Psoas muscle (tissue), 8 donors: ENCODE measurements at places on chromosomes 13 and 19. TPM values are rescaled to one million over a fixed set of nuclear protein-coding genes. Genes with fewer than 3 reads are reported as not detected.

Gene CGB7
- 0.46 TPM for total RNA-seq

Gene CEACAM1
- 1.0 TPM for total RNA-seq

Gene PLVAP
- 16.0 TPM for total RNA-seq

Gene PSPN
- total RNA-seq = 1.0 TPM

DNA sequence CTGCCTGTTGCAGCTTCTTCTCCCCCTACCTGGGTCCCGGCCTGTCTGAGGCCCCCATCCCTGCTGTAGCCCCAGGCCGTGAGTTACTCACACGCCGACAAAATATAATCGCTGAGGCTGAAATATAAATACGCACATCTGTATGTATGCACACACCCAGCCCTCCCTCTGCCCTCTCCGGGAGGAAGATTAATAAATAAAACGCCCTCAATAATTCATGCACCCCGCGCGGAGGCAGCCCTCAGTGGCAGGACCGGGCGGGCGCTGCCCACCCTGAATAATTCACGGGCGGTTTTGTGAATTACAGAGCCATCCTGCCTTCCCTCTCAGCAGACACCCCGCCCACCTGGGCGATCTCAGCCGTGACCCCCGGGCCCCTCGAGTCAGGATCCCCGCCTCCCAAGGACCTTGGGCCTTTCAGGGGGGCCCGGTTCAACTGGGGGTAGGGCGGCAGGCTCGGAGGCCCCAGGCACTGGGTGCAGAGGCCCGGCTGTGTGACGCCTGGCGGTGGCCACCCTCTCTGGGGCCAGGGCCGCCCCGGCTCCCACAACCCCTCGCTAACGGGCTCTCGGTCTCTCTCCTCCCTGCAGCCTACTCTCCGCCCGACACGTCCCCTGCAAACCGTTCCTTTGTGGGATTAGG lies 24.2 kb downstream of the SMIM24 start:
- H3K27ac ChIP-seq = no peak overlapping the region
- no peak for DNase-seq
- no peak overlapping the region for H3K4me3 ChIP-seq
- H3K4me1 ChIP-seq = peaks cover 28% of the 10 kb centered on the region

GRCh38 chr19:28498404-28498976 lies 714.5 kb downstream of the UQCRFS1 start:
- no peaks in the 10 kb centered on the region for H3K36me3 ChIP-seq
- DNase-seq = no peak
- H3K27ac ChIP-seq = no peak overlapping the region
- no peak overlapping the region for H3K4me3 ChIP-seq

GRCh38 chr13:83311886-83312577 lies 570.2 kb downstream of the SLITRK1 start:
- H3K4me3 ChIP-seq = no peak overlapping the region
- H3K36me3 ChIP-seq = no peaks in the 10 kb centered on the region
- DNase-seq = no peak
- no peaks in the 10 kb centered on the region for H3K27me3 ChIP-seq
- no peaks in the 10 kb centered on the region for H3K4me1 ChIP-seq

GRCh38 chr13:86269511-86269910 lies 470.3 kb upstream of the SLITRK6 start:
- no peak overlapping the region for H3K27ac ChIP-seq
- no peak for DNase-seq
- no peaks in the 10 kb centered on the region for H3K27me3 ChIP-seq
- no peak overlapping the region for H3K4me3 ChIP-seq
- no peaks in the 10 kb centered on the region for H3K36me3 ChIP-seq

DNA sequence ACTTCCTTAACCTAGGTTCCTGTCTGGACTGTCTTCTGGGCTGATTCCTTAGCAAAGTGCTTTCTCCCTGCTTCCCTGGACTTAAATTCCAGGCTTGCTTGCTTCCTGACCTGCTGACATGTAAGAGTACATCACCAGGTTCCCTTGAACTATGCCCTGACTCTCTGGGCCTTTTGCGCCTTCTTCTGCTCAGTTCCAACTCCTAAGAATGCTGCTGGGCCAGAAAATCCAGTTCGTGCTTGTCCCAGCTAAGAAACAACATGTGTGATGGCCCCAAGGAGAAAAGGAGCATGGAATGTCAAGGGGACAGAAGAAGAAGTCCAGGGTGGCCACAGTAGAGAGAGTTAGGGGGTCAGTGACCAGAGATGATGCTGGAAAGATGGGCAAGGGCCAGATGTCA lies 42.6 kb upstream of the MBNL2 start:
- peaks cover 3% of the 10 kb centered on the region for H3K27me3 ChIP-seq
- H3K4me1 ChIP-seq = no peaks in the 10 kb centered on the region
- H3K4me3 ChIP-seq = no peak overlapping the region

DNA sequence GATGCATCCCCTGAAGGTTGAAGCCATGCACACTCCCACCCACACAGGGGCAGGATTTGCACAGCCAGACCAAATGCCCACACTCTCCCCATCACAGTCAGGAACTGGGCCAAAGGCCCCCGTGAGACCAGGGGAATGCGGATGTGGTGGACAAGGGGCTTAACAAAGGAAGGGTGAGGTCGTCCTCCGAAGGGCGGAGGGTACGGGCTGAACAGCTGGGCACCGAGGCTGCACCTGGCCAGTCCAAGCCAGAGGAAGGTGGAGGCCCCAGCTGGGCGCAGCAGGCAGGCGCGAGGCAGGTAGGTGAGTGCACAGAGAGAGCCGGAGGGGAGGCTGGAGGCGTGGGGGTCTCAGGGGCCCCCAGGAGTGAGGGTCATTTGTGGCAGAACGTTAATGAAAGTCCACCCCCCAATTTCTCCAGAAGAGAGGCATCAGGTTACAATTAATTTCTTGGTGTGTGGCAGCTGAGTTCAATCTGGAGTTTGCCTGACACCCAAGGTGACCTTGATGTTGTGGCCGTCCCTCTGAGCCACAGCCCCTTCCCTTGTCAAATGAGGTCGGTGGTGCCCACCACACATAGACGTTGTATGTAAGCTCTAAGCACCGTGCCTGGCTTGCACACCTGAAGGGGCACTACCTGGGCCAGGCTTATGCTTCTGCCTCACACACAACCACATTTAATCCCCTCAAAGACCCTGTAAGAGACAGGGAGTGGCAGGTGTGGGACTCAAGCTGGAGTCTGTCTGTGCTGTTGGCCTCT lies 2.9 kb downstream of the KLK15 start:
- H3K27me3 ChIP-seq = peaks cover 32% of the 10 kb centered on the region
- no peak overlapping the region for H3K27ac ChIP-seq
- no peaks in the 10 kb centered on the region for H3K4me1 ChIP-seq
- DNase-seq = peak; percentile 6
- H3K36me3 ChIP-seq = no peaks in the 10 kb centered on the region

DNA sequence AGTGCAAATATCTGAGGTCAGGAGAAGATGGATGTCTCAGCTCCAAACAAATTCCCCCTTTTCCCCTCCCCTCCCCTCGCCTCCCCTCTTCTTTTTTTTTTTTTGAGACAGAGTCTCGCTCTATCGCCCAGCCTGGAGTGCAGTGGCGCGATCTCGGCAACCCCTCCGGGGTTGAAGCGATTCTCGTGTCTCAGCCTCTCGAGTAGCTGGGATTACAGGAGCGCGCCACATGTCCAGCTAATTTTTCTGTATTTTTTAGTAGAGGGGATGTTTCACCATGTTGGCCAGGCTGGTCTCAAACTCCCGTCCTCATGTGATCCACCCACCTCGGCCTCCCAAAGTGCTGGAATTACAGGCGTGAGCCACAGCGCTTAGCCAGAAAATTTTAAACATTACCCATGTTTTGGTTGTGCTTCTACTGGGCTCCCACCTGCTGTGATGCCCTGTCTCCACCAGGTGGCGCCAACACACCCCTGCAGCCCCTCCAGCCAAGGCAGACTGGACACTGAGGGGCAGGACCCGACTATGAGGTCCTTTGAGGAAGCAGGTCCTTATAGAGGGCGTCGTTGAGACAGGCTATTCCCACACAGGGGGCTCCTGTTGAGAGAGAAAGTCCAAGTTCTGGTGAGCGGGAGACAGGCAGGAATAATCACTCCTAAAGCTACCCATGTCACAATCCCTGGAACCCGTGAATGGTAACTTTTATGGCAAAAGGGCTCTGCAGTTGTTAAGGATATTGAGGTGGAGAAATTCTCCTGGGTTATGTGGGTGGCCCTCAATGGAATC lies 6.3 kb downstream of the ERICH4 start:
- peak; percentile 84 for DNase-seq
- peaks cover 5% of the 10 kb centered on the region for H3K4me1 ChIP-seq
- H3K27ac ChIP-seq = no peak overlapping the region
- no peaks in the 10 kb centered on the region for H3K36me3 ChIP-seq
- peak overlapping the region; percentile 52 for H3K4me3 ChIP-seq

- H3K36me3 ChIP-seq = no peaks in the 10 kb centered on the region
- H3K4me1 ChIP-seq = no peaks in the 10 kb centered on the region
- H3K4me3 ChIP-seq = no peak overlapping the region
- H3K27ac ChIP-seq = no peak overlapping the region
Measured at GRCh38 chr13:21164631-21165030, 11.7 kb downstream of the SKA3 start.

GRCh38 chr13:101649488-101650126 lies 197.1 kb downstream of the ITGBL1 start:
- no peak overlapping the region for H3K27ac ChIP-seq
- no peaks in the 10 kb centered on the region for H3K36me3 ChIP-seq
- no peak overlapping the region for H3K4me3 ChIP-seq
- DNase-seq = no peak
- no peaks in the 10 kb centered on the region for H3K4me1 ChIP-seq

GRCh38 chr13:84946192-84946591 lies 853.0 kb downstream of the SLITRK6 start:
- no peaks in the 10 kb centered on the region for H3K36me3 ChIP-seq
- H3K4me1 ChIP-seq = no peaks in the 10 kb centered on the region
- H3K27ac ChIP-seq = no peak overlapping the region
- DNase-seq = no peak

DNA sequence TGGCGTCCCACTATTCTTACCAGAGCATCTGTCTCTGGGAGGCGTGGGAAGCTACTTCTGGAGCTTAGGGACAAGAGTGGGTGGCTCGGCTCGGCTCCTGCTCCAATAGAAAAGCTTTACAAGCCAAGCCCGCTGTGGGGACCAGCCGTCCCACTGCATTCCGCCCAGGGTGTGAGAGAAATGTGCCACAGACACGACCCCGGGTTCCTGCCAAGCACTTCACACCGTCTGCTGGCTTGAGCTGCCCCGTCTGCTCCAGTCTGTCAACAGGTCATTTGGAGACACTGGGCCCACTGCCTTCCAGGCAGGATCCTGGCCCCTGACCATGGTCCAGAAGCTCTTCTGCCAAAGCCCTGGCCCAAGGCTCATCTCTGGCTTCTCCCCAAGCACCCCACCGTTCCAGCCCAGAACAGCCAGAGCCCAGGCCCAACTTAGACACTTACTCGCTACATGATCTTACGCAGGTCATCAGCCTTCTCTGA lies 6.5 kb upstream of the FKRP start:
- peaks cover 42% of the 10 kb centered on the region for H3K36me3 ChIP-seq
- H3K27me3 ChIP-seq = no peaks in the 10 kb centered on the region
- H3K4me1 ChIP-seq = peaks cover 56% of the 10 kb centered on the region
- H3K4me3 ChIP-seq = no peak overlapping the region

GRCh38 chr19:45767410-45767880 lies 1.6 kb downstream of the SIX5 start:
- H3K4me3 ChIP-seq = peak overlapping the region; percentile 87
- H3K27ac ChIP-seq = peak overlapping the region; percentile 95
- no peaks in the 10 kb centered on the region for H3K36me3 ChIP-seq
- no peaks in the 10 kb centered on the region for H3K27me3 ChIP-seq
- DNase-seq = peak; percentile 87

DNA sequence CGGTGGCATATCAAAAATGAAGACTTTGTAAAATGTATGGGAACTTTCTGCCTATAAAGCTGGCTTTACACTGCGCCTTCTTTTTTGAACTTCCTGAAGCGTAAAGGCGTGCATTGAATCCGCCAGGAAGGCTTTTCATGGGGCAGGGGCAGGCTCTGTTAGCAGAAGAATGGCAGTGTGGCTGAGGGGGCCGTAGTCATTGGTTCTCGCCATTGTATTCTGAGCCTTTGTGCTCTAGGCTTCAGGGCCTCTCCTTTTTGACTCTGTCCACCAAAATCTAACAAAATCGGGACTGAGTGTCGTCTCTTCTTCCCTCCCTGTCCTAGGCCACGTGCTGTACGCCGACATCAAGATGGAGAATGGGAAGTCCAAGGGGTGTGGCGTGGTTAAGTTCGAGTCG lies 14.1 kb downstream of the PRAM1 start:
- no peak overlapping the region for H3K27ac ChIP-seq
- no peaks in the 10 kb centered on the region for H3K27me3 ChIP-seq

DNA sequence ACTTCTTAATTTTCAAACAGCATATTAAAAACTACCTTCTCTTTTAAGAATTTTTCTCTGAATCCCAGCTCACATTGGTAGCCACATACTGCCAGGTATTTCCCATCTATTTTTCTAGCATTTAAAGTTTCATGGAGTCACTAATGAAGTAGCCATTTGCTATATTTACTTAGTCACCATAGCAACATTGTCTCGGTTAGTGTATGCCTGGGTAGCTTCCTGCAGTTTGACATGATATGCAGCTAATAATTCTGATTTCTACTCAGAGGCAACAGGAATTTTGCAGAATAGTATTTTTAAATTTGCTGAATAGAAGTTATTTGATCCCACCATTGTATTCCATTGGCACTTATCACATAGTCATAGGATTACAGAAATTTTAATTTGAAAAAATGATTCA lies 30.9 kb upstream of the KCTD4 start:
- H3K4me1 ChIP-seq = no peaks in the 10 kb centered on the region
- no peak for DNase-seq
- H3K4me3 ChIP-seq = no peak overlapping the region

DNA sequence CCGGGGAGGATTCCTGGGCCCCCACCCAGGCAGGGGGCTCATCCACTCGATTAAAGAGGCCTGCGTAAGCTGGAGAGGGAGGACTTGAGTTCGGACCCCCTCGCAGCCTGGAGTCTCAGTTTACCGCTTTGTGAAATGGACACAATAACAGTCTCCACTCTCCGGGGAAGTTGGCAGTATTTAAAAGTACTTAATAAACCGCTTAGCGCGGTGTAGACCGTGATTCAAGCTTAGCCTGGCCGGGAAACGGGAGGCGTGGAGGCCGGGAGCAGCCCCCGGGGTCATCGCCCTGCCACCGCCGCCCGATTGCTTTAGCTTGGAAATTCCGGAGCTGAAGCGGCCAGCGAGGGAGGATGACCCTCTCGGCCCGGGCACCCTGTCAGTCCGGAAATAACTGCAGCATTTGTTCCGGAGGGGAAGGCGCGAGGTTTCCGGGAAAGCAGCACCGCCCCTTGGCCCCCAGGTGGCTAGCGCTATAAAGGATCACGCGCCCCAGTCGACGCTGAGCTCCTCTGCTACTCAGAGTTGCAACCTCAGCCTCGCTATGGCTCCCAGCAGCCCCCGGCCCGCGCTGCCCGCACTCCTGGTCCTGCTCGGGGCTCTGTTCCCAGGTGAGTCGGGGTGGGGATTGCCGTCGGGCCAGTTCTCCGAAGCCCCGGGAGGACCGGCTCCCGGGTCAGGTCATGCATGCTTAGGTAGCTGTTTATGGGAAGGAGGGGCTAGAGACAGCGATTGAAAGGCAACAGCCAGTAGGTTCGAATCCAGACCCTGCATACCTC lies at the start of gene ICAM1:
Gene ICAM1 (plus strand): TSS at position 505 of the 779 bp plus-strand sequence. CDS start 40 bp downstream, at position 545.
- DNase-seq = peak; percentile 89
- H3K27me3 ChIP-seq = peaks cover 22% of the 10 kb centered on the region
- peak within 1 kb of the TSS; percentile 66 for H3K4me3 ChIP-seq
- H3K4me1 ChIP-seq = peaks cover 16% of the 10 kb centered on the region
- H3K36me3 ChIP-seq = no peaks in the 10 kb centered on the region

GRCh38 chr13:110634558-110634957 lies 19.2 kb downstream of the NAXD start:
- no peaks in the 10 kb centered on the region for H3K27me3 ChIP-seq
- H3K27ac ChIP-seq = no peak overlapping the region
- DNase-seq = no peak
- peaks cover 72% of the 10 kb centered on the region for H3K36me3 ChIP-seq
- H3K4me3 ChIP-seq = no peak overlapping the region
